ENCODE measurements at places on chromosomes 6 and 20. TPM values are rescaled to one million over a fixed set of nuclear protein-coding genes. Genes with fewer than 3 reads are reported as not detected.

The LPA gene
- total RNA-seq: 0.10 TPM

The VWA7 gene
- total RNA-seq: 2.3 TPM

The LBP gene
- not detected for total RNA-seq

The ADGB gene
- 0.10 TPM for total RNA-seq

The NELFE gene
- 79.7 TPM for total RNA-seq

The SCGN gene
- total RNA-seq: 0.62 TPM

The PRSS35 gene
- total RNA-seq: 12.4 TPM

The L3MBTL3 gene
- total RNA-seq: 11.7 TPM

The TREML2 gene
- total RNA-seq: 0.10 TPM

The COL11A2 gene
- total RNA-seq: 5.7 TPM

The KIF16B gene
- 33.1 TPM for total RNA-seq

The SESN1 gene
- total RNA-seq: 123 TPM

The MDC1 gene
- total RNA-seq: 14.5 TPM

The PDYN gene
- total RNA-seq: not detected

The TBX18 gene
- total RNA-seq: 18.1 TPM

The SLC22A7 gene
- total RNA-seq: not detected

The SPATA25 gene
- total RNA-seq: 6.4 TPM

The ZNF334 gene
- total RNA-seq: 6.7 TPM

The GPLD1 gene
- 1.3 TPM for total RNA-seq

The COL9A3 gene
- total RNA-seq: 28.1 TPM

The PACRG gene
- 11.5 TPM for total RNA-seq

The NR2E1 gene
- not detected for total RNA-seq

The PLAGL2 gene
- total RNA-seq: 6.2 TPM

The FAM210B gene
- 36.1 TPM for total RNA-seq

The SLC22A1 gene
- total RNA-seq: not detected

The ATRN gene
- total RNA-seq: 43.7 TPM

The KLC4 gene
- total RNA-seq: 32.3 TPM

The ZNF335 gene
- 14.4 TPM for total RNA-seq

All from tongue (tissue), 3 donors.